ENCODE measurements at places on chromosomes 12 and 14.

- DNase-seq = no peak
These were observed 7.5 kb downstream of the TBK1 start for GRCh38 chr12:64459394-64459891.

DNA sequence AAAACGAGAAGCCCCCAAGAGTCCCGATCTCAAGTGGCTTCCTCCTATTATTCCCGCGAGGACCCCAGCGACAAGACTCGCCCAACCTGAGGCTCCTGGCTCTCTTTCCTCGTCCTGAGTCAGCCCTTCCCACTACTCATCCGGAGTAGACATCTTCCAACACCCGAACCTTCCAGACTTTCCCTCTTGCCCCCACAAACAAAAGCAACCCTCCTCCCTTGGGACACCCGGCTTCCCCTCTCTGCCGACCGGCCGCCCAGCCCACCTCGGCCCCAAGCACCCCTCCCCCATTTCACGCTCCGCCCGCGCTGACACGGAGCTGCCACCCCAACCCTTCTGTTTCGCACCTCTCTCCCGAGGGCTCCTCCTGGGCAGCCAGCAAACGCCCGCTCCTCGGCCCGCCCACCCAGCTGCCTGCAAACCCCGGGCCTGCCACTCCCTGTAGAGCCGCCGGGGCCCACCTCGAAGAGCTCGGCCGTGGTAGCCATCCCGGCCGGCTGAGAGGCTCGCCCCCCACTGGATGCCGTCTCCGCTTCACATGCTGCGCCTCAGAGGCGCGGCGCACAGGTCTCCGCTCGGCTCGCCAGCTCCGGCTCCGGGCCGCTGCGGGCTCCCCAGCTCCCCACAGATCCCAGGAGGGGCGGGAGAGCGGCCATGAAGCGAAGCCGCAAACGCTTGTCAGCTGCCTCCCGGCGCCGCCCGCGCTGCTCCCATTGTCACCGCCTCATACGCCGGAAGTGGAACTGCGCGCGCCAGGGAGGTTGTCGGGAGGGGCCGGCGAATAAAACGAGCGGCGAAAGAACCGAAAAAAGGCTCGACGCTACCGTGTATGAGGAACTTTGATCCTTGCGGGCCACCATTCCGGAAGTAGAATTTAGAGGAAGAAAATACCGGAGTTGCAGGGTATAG is at the start of the genes AP5M1 and EXOC5:
Gene AP5M1 (plus strand): TSS at position 811 of the 909 bp plus-strand sequence. CDS start 344 bp downstream, outside the sequence.
Gene EXOC5 (minus strand): TSS at position 745 of the 909 bp plus-strand sequence. CDS start 257 bp downstream, at position 488.
- DNase-seq = no peak

DNA sequence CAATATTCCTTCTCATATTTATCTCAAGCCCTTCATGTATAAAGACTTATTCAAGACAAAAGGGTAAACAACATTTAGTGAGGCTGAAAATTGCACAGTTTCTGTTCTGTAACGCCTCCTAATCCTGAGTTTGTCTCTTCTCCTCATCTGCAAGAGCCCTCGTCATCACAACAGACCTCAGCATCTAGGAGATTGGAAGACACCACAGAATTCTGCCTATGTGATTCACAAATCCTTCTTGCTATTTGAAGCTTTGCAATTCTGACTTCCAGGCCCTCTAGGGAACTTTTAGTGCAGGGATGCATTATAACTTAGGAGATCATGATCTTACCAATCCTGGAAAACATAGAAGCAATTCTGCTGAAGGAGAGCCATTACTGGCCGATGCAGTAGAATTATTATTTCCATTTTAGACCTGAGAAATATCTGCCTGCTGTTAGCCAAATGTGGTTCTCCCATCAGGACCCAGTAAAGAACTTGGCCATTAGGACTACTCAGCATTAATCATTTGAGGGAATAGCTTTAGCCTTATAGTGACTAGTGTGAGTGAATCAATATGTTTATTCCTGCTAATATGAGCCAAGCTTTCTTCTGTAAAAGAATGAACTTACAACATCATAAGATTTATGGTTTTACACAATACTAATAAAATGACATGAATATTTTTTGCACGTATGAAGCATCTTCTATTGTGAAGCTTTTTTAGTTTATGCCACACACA is 119.5 kb downstream of the ANO4 start:
- no peak for DNase-seq

DNA sequence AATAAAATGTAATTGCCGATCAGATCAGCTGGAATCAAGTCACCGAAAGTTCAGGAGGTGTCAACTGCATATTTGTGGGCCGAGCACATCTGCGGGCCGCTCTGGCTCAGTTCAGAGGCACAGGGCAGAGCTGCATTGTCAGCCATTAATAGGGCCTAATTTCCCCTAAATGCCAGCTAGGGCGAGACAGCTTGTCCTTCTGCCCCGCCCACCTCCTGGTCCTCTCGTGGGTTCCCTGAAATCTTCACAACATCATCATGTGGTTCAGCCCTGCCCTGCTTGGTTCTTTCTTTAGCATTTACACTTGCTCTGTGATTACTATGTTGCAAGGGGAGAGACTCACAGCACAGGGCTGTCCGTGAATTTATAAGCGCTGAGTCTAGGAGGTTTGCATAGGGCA is 148.9 kb downstream of the CHST11 start:
- DNase-seq = no peak

DNA sequence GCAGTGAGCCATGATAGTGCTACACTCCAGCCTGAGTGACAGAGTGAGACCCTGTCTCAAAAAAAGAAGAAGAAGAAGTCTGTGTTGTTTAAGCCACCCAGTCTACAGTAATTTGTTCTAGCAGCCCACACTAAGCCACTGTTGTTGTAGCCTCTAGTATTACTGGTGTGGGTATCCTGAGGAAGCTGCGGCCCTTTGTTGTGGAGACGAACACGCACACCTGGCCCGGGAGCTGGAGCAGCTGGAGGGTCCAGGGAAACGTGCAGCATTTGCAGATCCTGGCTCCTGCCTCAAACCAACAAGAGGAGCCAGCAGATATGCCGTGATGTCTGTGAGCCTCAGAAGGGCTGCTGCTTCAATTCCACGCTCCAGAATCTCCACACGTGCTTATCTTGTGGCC is 65.3 kb downstream of the MAP1LC3B2 start:
- DNase-seq = no peak

DNA sequence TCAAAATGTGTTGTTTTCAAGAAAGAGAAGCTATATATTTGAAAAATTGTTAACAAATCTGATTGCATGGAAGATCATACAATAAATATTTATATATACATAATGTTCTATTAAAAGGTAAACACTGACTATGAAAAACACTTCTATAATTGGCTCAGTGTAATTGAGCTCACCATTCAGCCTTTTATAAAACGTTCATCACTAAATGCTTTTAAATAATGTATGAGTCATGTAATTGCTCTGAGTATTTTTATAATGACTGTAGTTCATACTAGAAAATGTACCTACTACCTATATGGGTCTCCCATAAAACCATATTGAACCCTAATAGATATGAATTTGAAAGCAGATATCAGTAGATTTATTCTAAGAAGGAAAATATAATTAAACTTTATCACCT is 240.4 kb upstream of the MGAT4C start:
- no peak for DNase-seq

GRCh38 chr12:40240779-40241178 is 16.0 kb downstream of the LRRK2 start:
- DNase-seq = no peak

DNA sequence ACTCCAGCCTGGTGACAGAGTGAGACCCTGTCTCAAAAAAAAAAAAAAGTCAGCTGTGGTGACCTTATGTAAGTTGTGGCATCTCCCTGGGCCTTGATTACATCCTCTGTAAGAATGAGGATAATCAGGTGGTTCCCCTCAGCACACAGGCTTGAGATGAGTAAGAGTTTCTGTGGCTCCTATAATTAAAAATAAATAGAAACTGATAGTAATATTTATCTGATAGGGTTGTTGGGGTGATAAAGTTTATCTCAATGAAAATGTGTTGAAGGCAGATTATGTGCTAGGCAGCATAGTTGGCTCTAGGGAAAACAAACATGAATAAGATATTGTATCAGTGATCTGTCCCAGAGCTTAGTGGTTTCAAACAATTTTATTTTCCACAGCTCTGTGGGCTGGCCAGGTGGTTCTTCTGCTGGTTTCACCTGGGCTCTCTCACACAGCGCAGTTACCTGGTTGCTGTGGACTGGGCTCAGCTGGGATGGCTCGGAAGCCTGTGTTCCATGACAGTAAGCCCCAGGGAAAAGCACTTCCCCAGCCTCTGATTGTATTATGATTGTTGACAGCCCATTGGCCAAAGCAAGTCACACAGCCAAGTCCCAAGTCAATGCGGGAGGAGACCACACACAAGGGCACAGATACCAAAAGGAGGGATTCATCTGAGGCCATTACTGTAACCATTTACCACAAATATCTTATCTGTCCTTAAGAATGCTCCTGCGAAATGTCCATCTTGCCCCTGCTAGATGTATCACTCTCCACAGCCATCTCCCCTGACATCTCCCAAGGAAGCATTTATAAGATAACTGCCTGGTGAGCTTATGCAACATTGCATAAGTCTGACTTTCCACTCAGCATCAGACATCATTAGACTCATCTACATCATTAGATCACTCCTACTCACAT is 151.7 kb downstream of the NUAK1 start:
- no peak for DNase-seq

GRCh38 chr12:237026-237815 is 23.3 kb upstream of the SLC6A12 start:
- no peak for DNase-seq

DNA sequence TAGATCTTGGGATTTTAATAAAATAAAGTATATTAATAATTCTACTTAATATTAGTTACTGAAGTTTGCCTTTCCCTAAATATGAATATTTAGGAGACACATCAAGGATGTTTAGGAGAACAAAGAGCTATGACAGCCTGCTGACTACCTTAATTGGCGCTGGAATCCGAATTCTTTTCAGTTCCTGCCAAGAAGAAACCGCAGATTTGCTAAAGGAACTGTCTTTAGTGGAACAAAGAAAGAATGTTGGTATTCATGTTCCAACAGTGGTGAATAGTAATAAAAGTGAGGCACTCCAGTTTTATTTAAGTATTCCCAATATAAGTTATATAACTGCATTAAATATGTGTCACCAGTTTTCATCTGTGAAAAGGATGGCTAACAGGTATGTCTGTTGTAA is 54.5 kb downstream of the MIS18BP1 start:
- DNase-seq = no peak

DNA sequence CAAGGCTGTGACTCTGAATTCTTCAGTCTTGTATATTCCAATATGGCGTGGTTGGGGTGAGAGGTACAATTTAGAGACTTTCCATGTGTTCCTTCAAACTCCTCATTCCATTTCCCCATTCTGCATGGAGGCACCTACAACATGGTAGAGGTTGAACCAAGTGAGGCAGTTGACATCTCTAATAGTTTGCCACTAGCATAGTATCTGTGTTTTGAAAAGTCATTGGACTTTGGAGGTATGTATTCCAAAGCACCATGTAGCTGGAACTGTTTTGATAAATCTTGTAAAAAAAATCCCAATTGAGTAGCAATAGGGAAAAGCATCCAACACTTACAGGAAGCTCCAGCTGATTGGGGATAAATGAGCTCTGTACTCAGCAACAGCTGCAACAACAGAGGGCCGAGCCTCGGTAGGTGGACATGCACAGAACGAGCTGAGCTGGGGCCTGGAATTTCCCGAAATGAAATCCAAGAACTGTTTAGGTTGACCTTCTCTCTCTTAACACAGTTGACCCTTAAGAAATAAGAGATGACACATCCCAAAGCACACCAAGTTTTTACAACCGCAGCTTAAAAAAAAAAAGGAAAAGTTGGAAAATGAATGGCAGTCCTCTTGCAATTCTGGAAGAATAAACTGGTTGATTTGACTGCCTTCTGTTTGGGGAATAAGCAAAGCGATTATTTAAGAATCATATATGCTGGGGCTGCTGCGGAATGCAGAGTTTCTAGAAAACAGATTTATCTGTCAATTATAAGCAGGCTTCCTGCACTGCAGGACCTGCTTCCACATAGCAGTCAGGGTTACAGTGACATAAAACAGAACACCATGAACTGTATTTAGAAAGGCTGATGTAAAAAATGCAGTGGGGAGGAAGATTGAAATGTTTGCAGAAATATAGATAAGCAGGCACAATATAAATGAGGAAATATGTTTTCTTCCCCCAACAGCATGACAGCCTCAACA is 194.6 kb upstream of the KRR1 start:
- DNase-seq = peak; percentile 79

DNA sequence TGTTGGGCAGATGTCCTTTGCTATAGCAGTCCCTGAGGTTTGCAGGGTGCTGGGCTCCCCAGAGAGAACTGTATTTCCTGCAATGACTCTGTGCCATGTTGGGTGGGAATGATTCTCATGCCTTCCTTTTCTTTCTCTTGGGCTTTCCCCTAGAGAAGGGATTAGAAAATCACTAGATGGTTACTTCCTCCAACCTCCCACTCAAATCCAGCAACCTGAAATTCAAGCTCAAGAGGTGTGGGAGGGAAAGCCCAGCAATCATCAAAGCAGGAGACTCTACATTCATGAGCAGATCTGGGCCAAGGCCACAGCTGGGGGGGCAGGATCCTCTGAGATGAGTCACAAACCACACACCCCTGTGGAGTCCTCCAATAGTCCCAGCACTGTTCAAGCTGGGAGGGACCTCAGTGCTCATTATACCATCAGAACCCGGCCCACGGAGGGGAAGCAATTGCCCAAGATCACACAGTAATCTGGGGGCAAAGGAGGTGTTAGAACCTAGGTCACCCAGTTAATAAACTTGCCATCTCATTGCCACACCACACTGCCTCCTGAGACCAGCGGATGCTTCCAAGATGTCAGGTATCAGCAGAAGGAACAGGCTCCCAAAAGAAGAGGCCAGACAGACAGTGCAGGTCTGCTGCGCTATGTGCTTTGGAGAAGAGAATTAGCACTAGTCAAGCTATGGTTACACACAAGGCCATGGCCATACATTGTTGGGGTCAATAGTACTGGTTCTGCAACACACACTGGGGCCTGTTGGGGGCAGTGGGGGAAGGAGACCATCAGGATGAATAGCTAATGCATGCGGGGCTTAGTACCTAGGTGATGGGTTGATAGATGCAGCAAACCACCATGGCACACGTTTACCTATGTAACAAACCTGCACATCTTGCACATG is 65.7 kb downstream of the TTC9 start:
- no peak for DNase-seq

GRCh38 chr12:131832321-131833231 is 4.4 kb downstream of the MMP17 start:
- no peak for DNase-seq

DNA sequence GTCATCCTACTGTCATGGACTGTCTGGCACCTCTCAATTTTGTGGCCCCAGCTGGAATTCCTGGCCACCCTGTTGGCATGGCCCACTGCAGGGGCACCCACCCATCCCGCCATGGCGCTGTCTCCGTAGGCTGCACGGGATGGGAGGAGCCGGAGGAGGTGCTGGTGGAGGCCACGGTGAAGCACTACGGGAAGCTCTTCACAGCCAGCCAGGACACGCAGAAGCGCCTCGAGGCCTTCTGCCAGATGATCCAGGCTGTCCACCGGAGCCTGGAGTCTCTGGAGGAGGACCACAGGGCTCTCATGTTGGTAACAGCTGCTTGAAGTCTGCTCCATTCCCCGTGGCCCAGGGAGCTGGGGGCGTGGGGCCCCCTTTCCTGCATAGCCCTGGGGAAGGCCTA is 3.9 kb downstream of the CCDC197 start:
- no peak for DNase-seq

Measured in glomerular endothelial cell (primary cell).